SHP77 treated with DMSO at 0.1 percent for 48 hours (cell line): ENCODE measurements at places on chromosomes 1 and 21.

DNA sequence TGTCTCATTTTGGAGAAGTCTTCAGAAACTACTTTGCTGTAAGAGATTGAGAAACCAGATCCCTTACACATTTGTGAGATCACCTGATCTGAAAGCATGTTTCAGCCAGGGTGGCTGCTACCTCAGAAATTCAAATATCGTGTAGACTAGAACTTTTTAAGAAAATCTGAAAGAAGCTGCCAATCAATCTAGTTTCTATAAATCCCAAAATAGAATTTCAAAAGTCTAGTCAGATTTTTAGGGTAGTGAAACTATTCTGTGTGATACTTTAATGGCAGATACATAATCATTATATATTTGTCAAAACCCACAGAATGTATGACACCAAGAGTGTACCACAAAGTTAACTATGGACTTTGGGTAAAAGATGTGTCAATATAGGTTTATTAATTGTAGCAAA lies 79.9 kb upstream of the PLPPR5 start:
- DNase-seq, result no peak

DNA sequence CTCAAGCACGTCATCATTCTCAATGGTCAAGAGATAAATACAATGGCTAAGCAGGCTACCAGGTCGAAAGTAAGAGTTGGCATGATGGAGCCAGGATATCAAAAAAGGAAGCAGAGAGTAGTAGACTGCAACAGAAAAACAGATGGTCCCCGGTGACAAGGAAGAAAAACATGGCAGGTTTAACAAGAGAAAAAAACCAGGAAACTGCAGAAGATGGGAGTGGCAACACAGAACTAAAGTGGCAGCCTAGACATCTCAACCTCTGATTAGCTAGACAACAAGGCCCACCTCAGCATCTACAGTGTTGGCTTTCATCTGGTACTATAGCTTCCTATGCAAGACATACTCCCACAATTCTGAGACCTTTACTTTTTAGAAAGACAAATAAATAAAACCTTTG lies 3.1 kb downstream of the UBR4 start:
- DNase-seq, result no peak

DNA sequence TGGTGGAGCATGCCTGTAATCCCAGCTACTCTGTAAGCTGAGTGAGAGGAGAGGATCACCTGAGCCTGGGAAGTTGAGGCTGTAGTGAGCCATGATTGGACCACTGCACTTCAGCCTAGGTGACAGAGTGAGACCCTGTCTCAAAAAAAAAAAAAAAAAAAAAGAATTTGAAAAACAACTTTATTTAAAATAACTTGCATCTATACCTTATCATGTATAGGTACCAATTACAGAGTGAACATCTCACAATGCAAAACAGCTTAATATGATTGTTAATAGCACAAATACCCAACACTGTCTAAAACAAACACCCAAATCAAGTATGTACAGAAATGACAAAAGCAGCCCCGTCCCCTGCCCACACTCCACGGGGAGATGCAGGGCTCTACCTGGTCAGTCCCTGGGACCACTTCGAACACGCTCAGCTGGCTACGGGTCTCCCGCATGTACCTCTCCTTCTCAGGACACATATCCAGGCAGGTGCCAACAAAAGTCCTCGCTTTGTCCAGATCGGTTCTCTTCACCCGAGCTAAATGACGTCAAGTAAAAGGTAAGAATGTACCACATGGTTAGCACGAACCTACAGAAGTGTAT lies 10.5 kb downstream of the MCM3AP start:
- DNase-seq, result no peak

DNA sequence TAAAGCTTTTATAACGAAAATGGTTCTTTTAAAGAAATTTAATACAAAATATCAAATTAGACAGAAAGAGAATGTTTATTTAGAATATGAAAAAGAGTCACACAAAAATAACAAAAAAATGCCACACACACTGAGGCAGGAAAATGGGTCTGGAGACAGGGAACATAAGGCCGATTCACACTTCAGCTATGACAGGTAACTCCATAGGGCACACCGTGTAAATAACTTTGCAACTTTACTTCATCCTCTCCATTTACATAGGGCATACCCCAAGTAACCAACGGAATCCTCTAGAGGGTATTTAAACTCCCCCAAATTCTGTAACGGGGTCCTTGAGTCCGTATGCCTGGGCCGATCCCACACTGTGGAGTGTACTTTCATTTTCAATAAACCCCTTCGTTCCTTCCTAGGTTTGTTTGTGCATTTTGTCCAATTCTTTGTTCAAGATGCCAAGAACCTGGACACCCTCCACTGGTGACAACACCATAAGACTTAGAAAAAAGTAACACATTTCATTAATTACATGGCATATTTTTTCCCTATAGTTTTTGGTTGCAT lies 23.1 kb upstream of the PTGS2 start:
- no peak for DNase-seq

DNA sequence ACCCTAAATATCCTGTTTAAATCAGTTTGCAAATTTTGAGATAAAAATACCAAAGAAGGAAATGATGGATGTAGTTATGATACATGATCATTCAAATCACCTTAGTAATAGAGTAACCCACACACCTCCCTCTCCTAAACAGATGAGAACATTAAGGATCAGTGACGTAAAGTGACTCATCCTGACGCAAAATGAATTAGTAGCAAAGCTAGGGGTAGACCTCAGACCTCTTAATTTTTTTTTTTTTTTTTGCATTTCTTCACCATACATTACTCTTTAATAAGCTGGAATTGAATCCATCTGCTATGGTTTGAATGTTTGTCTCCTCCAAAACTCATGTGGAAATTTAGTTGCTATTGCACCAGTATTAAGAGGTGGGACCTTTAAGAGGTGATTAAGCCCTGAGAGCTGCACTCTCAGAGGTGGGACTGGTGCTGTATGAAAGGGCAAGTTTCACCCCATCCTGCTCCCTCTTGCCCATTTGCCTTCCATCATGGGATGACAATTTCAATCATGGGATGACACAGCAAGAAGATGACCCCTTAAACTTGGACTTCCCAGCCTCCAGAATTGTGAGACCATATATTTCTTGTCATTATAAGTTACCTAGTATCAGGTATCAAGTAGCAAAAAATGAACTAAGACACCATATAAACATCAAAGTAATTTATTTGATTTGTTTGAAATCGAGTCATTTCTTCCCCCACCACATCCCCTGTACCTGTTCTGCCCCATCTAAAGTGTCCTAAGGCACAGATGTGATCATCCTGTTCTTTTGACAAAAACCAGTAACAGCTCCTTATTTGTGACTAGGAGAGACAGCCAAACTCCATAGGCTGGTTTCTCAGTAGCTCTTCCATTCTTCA lies 114.6 kb upstream of the DUSP10 start:
- no peak for DNase-seq

GRCh38 chr1:114298008-114298407 lies 144.3 kb upstream of the SYT6 start:
- DNase-seq, result no peak

- no peak for DNase-seq
These were observed 239.1 kb upstream of the FGGY start for GRCh38 chr1:59057796-59058195.

- no peak for DNase-seq
These were observed 15.2 kb downstream of the SSX2IP start for GRCh38 chr1:84675106-84675505.

DNA sequence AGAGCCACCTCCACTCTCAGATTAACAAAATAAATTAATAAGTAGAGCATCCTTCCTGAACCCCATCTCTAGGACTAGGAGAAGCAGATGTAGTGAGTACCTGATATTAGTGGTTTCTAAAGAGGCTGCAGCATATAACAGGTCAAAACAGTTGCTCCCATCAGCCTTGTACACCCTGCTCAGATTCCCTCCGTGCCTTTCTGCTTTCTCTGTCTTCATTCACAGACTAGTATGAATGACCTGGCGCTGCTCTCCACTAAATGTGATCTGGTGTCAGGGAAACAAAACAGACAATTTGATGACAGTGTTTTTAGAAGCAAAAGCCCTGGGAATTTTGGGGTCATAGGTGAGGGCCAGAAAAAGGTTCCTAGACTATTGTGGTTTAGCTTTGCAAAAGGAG lies 8.3 kb downstream of the SESN2 start:
- DNase-seq, result no peak

- DNase-seq, result no peak
These were observed 15.4 kb upstream of the CD2 start for GRCh38 chr1:116738673-116739370.

- DNase-seq, result no peak
These were observed 152.5 kb downstream of the CDC7 start for GRCh38 chr1:91653183-91653582.

DNA sequence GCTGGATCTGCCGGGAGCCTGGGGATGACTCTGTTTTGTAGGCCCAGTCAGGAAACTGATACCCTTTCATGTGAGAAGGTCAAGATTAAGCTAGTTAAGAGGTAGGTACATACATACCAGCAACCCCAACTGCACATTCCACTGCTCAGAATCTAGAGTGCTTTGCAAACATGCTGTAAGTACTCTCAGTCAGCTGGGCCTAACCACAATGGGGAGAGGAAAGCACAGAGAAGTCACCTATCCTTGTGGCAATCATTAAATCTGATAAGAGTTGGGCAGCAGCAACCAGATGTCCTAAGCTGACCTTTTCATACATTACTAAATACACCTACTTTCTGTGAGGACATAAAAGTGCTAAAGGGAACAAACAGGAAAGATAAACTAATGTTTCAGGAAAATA lies 2.5 kb downstream of the ETV3 start:
- DNase-seq, result no peak

- DNase-seq, result no peak
These were observed 465.2 kb downstream of the AJAP1 start for GRCh38 chr1:5119366-5120234.

DNA sequence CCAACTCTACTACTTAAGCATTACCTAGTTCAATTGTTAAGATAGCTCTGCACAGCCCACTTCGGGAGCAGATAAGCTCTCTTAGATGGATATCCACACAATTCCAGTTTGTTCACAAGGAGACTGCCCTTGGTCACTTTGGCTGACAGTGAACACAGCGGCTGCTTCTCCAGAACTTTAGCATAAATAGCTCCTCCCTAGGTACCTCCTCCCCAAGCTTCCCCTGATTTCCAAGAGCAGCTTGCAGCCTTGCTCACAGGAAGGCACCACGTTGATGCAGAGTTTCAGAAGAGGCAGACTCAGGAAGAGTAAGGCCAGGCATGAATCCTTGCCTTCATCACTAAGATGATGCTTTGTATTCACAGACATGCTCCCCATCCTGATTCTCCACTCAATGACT lies 24.7 kb downstream of the TFF3 start:
- DNase-seq, result no peak

DNA sequence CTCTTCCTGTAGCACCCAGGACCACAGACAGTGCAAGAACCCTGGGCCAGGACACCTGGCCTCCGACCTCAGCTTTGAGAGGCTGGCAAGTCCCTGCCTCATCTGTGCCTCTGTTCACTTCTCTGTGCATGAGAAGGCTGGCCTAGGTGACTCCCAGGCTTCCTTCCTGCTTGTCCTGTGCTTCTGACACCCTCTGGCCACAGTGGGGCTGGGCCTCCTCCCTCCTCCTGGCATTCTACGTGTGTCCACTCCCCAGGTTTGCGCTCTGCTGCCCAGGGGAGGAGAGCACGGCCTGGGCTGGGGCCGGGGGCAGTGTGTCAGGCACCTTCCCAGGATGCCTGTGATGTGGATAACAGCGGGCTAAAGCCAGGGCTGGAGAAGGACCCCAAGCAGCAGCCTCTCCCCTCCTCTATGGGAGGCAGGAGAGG lies 30.3 kb upstream of the PKP1 start:
- no peak for DNase-seq

DNA sequence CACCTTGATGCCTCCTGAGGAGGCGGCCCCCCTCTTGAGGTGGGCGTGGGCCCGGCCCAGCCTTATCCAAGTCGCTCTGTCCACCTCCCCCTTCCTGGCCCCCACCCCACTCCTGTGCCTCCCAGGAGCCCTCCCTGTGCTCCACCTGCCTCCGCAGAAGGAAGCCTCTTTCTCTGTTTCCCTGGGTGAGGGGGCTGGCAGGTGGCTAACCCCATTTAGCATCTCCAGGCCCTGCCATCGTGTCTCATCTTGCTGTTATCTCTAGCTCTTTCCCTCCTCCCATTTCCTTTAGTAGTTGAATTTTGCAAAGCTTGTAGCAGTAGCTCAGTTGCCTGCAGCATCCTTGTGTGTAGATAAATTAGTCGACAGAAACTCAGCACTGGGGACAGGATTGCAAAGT lies 7.2 kb downstream of the RNF187 start:
- DNase-seq, result no peak

- DNase-seq, result no peak
These were observed 94.0 kb downstream of the HMGB4 start for GRCh38 chr1:33957854-33958253.

DNA sequence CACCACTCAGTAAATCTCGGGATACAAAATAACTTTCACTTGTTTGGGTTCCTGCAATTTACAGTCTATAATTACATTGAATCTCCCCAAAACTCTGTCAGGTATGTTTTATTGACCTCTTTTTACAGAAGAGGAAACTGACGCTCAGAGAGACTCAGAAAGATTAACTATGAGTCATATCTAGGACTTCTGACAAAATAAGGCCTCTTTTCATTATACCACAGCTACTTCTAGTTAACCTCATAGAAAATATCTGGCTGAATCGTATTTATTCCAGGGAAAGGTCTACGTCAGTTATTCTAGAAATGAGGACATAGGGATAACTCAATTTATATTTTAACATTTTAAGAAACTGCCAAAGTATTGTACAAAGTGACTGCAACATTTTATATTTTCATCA lies 211.1 kb upstream of the FAM78B start:
- DNase-seq, result no peak

DNA sequence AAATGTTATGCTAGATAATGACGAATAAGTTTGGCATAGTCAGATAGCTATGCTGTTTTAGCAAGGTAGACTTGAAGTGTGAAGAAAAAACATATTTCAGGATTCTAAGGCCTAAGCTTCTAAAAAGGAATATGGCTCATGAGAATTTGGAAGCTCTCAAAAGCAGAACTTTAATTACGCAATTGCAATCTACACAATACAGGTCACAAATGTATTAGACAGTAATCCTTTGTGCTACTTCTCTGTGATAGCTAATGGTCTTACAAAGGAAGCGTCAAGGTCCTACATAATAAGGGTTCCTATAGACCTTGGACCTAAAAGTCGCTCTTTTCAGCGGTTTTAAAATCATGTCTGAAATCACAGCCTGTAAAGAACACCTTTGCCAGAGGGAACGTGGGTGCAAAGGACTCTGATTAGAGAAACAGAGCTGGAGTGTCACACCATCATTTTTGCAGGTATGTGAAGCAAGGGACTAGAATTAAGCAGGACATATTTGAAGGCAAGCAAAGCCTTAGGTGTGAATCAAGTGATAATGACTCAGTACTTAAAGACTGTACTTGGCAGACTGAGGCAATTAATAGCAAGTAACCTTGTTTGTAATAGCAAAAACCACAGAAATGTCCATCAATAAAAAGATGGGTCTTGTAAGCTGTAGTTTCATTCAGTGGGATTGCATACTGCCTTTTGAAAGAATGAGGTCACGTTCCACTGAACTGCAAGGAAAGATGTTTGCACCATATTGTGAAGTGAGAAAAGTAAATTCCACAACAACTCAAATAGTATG lies 420.2 kb downstream of the KCTD3 start:
- DNase-seq, result no peak
